ENCODE measurements at places on chromosomes 3 and 15.

GRCh38 chr3:32285891-32286290 lies 47.4 kb downstream of the CMTM8 start:
- no peak for DNase-seq

GRCh38 chr15:99130765-99131440 lies 26.0 kb downstream of the SYNM start:
- no peak for DNase-seq

- no peak for DNase-seq
Measured at GRCh38 chr3:156664831-156665178, 9.6 kb upstream of the TIPARP start.

- no peak for DNase-seq
Measured at GRCh38 chr3:54180921-54181320, 58.6 kb downstream of the CACNA2D3 start.

- peak; percentile 65 for DNase-seq
Measured at GRCh38 chr3:120435621-120436020, 15.2 kb downstream of the FSTL1 start.

DNA sequence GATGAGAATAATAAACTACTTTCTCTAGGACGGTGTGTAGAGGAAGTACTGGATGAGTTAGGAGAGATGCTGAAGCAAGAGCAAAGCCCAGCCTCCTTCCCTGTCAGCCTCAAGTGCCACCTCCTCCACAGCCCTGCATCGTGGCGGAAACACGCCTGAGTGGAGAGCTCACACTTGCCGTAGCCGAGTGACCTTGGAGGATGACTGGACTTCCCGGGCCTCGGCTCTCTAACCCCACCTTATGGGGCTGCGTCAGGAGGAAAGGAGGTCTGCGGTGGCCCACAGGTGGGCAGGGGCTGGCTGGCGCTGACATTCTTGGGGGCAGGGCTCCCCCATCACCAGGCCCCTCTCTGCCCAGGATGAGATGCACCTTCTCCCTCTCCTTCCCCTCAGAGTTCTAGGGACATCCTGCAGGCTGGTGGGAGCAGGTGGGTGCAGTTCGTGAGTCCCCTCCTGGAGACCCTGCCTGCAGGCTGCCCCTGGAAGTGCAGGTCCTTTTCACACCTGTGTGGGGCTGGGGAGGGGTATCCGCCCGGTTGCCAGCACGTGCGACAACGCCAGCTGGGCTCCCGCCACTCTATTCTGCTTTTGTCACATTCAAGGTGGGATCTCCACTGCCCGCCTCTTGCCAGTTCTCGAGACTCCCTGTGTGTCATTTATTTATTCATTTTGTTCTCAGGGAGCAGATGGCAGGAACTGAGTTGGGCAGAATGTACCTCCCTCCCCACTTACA lies 175.2 kb downstream of the MEGF11 start:
- no peak for DNase-seq

GRCh38 chr15:75200765-75201615 lies 692 bp upstream of the C15orf39 start:
- DNase-seq = no peak

DNA sequence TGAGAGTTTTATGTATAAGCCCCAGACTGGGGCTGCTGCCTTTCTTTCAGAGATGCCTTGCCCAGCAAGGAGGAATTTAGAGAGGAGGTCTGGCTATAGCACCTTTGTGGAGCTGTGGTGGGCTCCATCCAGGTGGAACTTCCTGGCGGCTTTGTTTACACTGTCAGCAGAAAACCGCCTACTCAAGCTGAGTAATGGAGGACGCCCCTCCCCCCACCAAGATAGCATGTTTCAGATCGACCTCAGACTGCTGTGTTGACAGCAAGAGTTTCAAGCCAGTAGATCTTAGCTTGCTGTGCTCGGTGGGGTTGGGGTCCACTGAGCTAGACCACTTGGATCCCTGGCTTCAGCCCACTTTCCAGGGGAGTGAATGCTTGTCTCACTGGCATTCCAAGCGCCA lies 155.6 kb downstream of the STXBP5L start:
- DNase-seq = no peak

DNA sequence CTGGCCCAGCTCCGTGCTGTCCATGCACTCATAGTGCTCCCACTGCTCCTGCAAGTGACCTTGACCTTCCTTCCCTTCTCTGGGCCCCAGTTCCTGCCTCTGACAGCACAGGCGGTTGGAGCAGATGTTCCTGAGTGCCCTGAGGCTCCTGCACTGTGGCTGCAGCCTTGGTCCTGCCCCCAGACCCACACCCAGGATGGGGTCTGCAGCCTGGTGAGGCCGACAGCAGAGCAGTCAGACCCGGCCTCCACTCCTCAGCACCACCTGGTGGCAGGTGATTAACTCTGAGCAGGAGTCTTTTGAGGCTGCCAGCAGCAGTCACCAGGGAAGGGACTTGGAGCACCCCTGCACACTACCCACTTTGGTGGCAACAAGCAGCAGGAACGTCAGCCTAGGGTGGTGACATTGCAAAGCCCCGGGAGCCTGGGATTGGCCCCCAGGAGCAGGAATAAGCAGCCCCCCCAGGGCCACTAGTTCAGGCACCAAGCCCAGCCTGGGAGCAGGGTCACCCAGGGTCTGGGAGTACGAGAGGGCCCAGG lies 64.6 kb downstream of the CYP11A1 start:
- DNase-seq = peak; percentile 49

- DNase-seq = peak; percentile 66
Measured at GRCh38 chr15:47196048-47196447, 521.3 kb upstream of the SEMA6D start.

- no peak for DNase-seq
Measured at GRCh38 chr3:144270100-144270499, 298.5 kb downstream of the DIPK2A start.
